Astrocyte (in vitro differentiated cells and primary cell): ENCODE measurements at places on chromosomes 5 and 9.
A peak's percentile ranks its signal among the peaks of the same experiment; 100 is the strongest.

- peak; percentile 13 for DNase-seq
Measured at GRCh38 chr5:91175708-91176107, 207.4 kb downstream of the ARRDC3 start.

- no peak for DNase-seq
Measured at GRCh38 chr5:127429928-127430327, 87.5 kb upstream of the PRRC1 start.

GRCh38 chr5:33827018-33827707, 64.6 kb downstream of the ADAMTS12 start:
- DNase-seq, result peak; percentile 50

- no peak for DNase-seq
Measured at GRCh38 chr5:38456657-38457399, 99.6 kb downstream of the LIFR start.

DNA sequence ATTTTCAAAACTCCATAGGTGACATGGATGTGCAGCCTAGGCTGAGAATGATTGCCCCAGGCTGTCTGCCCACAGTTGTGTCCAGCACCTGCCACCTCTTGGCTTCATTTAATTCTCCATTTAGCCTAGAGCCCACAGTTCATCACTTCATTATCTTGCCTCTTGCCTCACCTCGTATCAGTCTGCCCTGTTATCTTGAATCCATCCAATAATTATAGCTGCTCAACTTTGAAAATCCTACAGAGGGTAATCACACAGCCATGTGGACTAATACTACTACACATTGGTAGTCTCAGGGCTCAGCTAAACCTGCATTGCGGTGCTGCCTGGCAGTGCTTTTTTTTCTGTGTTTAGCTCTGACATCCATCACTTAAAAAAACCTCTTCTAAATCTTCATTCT, 7.4 kb downstream of the UGCG start:
- no peak for DNase-seq

DNA sequence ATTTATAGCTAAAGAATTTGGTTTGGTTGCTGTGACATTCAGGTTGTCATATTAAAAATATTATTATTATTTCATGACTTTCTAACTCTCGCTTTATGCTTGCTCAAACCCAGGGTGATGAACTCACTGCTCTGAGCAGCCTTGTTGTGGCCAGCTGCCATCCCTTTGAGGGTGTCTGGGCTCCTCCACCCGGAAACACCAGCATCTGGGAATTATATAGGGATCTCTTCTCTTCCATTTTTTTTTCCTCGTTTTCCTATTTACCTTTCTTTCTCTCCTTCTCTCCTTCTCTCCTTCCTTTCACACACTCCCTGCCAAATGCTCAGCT, 355.8 kb upstream of the SMARCA2 start:
- DNase-seq, result no peak

DNA sequence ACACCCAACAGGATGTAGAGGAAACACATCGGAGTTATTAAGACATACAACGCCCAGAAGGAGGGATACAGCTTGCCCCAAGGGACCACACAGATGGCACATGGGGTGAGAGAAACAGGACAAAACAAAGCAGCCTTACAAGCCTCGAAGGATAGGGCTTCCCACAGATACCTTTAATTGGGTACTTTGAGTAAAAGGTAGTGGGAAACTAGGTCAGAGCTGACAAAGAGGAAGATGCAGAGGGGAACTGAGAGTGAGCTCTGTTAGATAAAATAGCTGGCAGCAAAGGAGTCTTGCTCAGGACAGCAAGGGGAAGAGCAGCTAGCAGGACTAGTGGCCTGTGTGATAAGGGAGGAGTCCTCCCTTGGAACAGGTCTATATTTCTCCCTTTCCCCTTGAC, 48.2 kb downstream of the OTP start:
- no peak for DNase-seq

DNA sequence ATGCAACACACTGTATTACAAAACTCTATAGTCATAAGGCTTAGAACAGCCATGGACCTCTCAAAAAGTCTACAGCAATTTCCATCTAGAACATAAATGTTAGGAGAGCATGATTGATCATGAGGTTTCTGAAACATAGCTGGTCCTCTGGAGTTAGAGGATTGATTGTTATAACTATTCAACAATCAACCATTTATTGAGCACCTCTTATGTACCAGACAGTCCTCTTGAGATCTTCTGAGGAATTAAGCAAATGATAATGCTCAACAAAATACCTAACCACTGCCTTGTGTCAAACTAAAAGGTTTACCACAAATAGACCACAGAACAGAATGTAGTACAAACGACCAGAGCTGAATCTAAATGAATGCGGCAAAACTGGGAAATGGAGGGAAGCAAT, 3.4 kb upstream of the AGTPBP1 start:
- DNase-seq, result no peak

DNA sequence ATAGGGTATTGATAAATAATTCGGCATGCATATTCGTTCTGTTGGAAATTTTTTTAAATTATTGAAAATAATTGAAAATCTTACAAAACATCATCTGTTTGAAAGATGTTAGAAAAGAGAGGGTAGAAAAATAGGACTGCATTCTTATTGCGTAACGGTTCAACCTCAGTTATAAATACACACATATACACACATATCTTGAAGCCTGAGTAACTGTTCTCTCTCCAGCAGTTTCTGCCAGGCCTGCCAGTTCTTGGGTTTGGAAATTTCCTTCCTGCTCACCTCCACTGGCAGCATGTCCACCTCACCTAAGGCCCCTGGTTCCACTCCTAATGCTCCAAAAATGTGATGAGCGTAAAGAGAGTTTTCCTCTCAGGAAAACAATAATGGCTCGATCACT, 9.1 kb downstream of the SPATA31E1 start:
- DNase-seq, result no peak

DNA sequence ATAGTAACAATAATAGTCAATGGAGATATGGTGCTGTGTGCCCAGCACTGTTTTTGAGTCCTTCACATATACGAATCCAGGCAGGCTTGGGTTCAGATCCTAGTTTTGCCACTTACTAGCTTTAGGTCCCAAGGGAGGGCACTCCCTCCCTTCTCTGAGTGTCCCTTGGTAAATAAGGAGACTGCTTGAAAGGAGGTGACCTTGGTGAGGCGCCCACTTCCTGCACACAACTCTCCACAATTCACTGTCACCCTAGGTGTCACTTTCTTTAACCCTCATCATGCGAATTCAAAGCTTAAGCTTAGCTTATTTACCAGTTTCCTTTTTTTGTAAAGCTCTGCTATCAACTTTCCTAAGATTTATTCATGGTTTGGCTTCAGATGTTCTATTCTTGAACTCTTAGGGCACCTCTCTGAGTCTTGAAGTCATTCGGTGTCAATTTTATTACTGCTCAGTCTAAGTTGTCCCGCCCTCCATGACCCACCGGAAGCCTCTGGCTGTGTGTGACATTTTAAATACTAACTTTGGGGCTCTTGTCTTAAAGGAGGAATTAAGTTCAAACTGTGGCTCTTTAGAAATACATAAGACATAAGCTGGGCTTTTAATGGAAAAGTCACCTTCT, 170.7 kb upstream of the ZNF618 start:
- no peak for DNase-seq

GRCh38 chr9:91557327-91557726, 133.7 kb upstream of the NFIL3 start:
- no peak for DNase-seq

GRCh38 chr5:179275381-179275878, 69.8 kb downstream of the ADAMTS2 start:
- DNase-seq, result no peak

- no peak for DNase-seq
Measured at GRCh38 chr9:103999375-104000062, 94.6 kb upstream of the SMC2 start.

DNA sequence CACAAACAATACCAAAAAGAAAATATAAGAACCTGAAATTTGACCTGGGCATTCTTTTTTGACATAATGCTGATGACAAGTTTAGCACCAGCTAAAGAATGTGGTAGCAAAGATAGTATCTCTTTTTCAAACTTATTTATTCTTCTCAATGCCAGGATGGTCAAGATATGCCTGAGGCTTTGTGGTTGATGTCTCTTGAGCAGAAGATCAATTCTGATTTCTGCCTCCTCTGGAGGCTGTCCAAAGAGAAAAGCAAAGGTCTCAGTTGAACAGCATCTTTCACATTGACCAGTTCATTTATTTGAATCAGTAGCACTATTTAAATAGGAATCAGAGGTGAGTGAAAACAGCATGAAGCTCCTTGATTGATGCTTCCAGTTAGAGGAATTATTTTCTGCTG, 588.2 kb downstream of the HTR1A start:
- DNase-seq, result no peak

DNA sequence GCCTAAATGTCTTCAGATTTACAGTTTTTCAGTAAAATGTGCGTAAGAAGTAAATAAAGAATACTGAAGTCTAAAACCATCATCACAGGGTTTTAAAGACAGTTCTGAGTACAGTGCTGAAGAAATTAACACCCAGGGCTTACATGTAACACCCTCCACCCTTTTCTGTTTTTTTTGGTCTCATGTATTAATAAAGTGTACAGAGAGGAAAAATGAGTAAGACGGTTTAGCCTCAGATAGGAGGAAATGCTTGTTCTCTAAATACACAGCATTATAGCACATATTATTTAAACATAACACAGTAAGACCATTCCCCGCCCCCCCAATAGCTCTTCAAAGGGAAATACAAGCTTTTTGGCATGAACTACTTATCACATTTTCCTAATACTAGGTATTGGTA, 119.3 kb downstream of the CHSY3 start:
- no peak for DNase-seq

GRCh38 chr5:38059876-38060275, 198.5 kb upstream of the EGFLAM start:
- DNase-seq, result peak; percentile 20

DNA sequence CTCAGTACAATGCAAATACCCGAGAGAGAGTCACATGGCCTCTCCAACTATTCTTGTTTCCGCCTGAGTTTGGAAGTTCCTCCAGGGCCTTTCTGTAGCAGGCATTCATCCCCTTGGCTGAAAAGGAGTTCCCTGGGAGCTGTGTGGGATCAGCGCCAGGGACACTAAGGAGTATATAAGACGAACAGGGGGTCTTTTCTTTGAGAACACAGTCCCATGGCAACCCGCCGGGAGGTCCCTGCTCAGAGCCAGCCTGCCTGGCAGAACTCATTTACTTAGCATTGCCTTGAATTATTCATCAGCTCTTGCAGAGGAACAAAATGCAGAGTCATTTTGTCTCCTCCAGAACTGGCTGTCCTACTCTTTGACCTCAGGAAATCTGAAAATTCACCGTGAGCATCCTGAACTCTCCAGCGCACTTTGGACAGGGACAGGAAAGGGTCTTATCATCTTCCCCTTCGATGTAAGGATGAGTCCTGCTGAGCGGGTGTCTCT, 120.4 kb upstream of the OSMR start:
- no peak for DNase-seq

DNA sequence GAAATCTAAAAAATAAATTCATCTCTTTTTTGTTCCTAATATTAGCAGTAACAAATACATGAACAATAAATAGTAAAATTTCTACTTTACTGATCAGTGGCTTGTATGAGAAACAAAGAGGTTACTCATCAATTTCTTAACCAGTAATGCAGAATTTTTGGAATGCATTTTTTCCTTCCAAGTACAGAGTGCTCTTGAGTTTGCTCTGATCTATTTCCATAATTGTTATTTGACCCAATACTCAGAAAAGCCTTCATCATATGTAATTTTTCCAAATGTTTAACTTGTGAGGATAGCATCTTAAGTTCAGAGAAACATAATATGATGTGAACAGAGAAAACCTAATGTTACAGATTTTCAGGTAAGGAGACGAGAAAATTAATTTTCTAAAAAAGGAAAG, 47.3 kb downstream of the FBN2 start:
- DNase-seq, result no peak

GRCh38 chr5:181005791-181006190, 17.1 kb downstream of the BTNL3 start:
- DNase-seq, result no peak

GRCh38 chr5:142118155-142118686, 9.6 kb downstream of the NDFIP1 start:
- DNase-seq, result no peak

- no peak for DNase-seq
Measured at GRCh38 chr9:135929656-135930445, 22.5 kb upstream of the CAMSAP1 start.

GRCh38 chr9:3857673-3858072, 331.9 kb upstream of the RFX3 start:
- peak; percentile 75 for DNase-seq

GRCh38 chr9:132543960-132544359, 38.4 kb upstream of the BARHL1 start:
- no peak for DNase-seq

GRCh38 chr9:122444041-122444733, 33.5 kb downstream of the OR1J1 start:
- DNase-seq, result peak; percentile 50

DNA sequence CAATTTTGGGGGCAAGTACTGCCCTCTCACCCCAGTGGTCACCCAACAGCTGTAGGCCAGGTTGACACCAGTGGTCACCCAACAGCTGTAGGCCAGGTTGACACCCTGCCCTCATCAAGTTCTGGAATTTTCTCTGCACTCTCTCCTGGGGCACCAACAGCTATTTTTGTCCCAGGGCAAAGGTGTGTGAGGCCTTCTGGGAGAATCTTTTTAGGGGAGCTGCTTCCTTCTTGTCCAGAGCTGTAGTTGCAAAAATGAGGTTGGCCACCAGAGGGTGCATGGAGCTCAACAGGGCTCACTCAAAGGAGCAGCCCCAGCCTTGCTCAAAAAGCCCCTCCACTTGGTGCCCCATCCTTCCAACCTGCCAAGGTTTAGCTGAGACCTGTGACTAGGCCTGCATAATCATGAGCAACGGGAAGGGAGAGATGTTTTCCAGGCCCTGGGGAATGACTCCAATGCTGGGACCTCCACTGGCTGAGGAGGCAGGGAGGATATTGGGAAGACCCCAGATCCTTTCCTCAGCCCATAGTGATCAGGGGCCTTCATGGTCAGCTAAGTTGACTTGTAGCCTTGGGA, 10.6 kb upstream of the P4HA2 start:
- peak; percentile 32 for DNase-seq

DNA sequence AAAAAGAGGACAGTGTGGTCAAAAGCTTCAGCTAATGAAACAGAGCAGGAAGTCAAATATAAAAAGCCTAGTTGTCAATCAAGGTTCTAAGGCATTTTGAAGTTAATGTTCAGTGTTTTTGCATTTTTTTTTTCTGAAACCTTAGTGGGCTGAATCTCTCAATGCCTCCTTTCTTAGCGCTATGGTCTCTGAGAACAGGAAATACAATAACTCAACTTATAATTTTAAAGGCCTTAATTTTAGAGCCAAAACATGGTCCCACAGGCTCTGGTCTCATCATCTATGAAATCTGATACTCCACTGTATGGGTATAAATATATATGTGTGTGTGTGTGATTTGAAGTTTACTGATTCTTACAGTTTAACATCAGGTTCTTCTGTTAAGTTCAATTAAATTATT, 63.3 kb upstream of the DPYSL3 start:
- no peak for DNase-seq

- no peak for DNase-seq
Measured at GRCh38 chr9:135607401-135608293, 31.7 kb downstream of the GLT6D1 start.

DNA sequence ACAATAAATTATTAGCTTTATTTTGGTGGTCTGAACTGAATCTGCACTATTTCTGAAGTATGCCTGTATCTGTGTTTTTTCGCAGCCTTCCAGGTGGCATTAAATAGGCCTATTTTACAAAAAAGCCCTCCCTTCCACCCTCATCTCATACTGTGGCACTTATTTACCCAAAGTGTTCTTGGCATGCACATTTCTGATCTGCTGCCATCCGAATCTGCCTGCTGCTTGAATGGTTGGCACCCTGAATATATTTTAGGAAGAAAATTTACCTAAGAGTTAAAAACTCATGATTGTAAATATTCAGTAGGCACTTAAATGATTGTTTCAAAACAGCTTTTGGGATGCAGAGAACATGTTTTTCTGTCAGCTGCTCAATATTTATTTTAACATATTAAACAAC, 150.1 kb downstream of the SLC28A3 start:
- no peak for DNase-seq
